Dermis microvascular lymphatic vessel endothelial cell (primary cell): ENCODE measurements at places on chromosomes 4 and X.

DNA sequence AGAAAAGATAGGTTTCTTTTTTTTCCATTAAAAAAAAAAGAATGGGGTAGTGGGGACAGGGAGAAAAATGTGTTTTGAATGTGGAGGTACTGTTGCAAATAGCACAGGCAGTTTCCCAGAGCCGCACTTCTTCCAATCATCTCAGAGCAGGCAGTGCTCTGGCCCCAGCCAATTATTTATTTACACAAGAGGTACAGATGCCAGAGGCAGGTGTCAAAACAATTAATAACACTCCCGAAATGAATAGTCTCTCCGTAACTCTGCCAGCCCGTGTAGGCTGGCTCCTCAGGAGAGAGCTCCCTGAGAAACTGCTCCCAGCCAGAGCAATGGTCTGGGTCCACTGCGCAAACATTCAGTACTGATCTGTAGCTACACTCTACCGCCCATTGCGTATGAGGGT, 130.8 kb upstream of the IL1RAPL2 start:
- no peak for DNase-seq

DNA sequence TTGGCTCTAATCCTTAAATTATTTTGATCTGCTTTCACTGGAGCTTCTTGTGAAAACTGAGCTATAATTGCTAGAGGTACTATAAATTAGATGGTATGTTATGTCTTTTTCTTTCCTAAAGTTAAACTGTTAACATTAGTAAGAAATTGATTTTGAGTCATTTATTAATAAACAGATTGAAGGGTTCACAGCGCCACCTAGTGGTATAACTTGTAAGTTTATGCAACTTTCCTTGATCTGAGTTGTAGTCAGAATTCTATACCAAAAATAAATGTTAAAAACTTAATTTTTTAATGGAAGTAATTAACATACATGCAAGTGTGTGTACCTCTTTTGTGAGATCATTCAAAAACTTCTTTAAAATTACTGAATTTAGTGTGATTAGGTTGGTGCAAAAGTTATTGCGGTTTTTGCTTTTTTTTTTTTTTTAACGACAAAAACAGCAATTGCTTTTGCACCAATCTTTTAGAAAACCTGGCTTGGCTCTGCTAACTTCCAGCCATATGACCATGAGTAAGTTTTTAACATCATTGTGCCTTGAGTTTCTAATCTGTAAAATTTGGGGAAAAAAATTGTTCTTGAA, 151.5 kb downstream of the CENPC start:
- DNase-seq = peak; percentile 18

DNA sequence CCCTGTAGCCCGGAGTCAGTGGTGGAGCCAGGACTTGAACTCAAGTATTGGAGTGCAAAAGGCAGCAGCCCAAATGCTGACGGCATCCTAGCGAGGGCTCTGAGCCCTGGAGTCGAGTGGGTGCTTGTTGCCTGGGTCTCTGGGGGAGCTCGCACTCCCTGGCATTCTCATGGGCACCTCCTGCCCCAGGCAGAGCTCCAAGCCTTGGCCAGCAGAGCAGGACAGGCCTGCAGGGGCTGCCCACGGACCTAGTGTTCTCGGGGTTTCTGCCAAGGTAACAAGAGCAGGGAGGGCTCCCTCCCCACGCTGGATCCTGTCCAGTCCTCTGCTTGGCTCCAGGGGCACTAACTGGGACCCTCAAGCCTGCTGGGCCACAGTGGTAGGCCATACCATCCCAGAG, 17.6 kb upstream of the WFS1 start:
- DNase-seq = no peak

GRCh38 chrX:149286940-149287349, 218.2 kb downstream of the IDS start:
- peak; percentile 11 for DNase-seq

DNA sequence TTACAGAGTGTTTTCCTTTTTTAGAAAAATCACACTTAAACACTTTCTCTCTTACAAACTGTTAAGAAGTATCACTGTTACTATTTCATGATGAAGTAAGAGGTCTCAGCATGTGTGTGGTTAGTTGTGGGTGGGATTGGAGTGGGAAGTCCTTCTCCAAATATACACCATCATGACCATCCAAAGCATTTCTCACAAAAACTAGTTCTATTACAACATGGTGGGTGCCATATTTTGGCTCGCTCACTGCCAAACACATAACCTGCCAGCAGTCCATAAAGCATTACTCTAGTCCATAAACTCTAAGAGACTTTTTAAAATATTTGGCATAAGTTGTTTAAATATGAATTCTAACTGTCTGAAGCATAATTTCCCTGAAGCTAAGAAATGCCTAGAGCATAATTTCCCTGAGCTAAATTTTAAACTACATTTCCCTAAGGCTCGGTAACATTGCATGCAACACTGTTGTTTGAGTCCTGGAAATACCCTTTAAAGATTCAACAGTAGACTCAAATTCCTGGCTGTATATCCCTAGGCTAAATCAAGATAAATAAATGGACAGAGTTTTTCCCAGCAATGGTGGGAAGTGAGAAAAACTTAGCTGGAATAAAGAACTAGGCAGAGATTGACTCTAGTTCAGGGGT, 415.0 kb upstream of the INTU start:
- DNase-seq = no peak

DNA sequence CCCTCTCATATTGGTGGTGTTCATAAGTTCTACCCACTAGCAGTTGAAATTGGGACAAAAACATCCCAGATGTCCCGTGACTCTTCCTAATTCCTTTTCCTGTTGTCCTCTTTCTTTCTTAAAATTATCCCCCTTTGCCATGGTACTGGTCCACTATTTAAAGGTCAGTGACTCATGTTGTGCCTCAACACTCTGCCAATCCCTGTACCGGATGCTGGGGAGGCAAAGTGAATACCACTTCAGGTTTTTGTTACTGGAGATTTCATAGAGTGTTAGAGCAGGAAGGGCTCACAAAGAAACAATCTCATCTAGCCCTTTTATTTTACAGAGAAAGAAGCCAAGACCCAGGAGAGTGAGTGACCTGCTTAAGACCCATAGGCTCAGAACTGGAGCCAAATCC, 24.6 kb downstream of the SEPTIN11 start:
- peak; percentile 36 for DNase-seq

DNA sequence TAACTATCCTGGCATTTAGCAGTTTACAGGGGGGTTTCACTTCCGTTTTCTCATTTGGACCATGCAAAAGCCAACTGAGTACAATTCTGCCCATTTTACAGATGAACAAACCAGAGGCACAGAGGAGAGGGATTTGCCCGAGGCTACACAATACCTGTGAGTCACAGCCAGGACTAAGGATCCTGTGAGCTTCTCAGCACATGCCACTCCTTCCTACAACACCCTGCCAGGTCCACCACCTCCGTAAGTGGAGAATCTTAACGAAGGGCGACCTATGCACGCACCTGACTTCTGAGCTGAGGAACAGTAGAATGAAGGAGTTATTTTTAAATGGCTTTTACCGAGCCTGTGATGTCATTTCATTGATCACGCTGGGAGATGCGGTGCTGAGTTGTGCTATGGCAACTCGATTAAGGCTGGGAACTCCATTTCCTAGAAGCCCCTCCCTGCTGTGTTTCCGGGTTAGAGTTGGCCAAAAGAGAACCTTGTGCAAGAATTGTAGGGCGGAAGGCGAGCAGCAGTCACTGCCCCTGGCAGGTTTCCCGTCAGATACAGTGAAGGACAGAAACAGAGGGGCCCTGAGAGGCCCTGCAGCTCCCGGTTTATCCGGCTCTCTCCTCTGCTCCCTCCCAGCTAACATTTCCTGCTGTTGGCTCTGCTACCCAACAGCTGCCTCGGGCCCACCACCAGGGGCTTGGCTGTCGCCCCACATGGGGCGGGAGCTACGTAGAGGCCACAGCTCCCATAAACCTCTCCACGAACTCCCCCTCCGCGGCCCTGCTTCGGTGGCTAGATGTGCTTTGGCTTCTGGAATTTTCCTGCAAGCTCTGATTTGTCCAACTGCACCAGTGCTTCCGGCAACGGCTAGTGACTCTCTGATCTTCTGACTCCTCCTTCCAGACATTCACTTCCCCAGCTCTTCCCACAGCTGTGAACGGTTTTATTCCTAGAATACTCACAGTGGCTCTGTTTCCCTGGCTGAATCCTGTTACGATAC, 75.1 kb upstream of the USP9X start:
- peak; percentile 91 for DNase-seq

GRCh38 chr4:25029479-25030276, 1.1 kb downstream of the LGI2 start:
- no peak for DNase-seq

DNA sequence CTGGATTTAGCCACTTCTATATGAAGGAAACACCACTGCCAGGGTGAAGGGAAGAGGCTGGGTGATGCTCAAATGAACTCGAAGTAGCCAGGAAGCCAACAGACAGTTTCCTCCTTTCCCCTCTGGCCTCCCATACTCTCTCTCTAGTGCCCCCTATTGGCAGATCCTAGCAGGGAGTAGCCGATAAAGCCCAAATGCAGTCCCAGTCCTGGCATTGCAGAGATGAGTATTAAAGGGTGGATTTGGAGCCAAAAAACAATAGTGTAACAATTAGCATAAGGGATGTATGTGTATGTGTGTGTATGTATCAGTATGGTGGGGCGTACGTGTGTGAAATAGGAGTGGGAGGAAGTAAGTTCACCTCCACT, 213.8 kb upstream of the LDB2 start:
- peak; percentile 22 for DNase-seq

DNA sequence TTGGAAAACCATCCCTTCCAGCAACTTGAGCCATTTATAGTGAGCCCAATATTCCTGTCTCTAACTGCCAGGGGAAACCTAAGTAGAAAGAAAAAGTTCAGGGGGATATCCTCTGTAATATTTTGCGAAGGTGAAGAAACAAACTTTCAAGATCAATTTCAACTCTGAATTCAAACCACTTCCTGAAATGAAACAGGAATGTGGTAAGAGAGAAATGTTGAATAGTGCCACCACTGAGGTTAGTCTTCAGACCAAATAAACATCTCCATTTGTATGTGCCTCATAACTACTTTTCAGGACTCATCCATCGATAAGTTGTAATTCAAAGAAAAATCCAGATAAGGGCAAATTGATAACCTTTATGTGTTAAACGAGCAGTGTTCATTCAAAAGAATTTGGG, 128.7 kb downstream of the GABRB1 start:
- DNase-seq = no peak

- DNase-seq = no peak
These were observed 9.1 kb downstream of the IL13RA1 start for GRCh38 chrX:118736394-118737010.

- DNase-seq = no peak
These were observed 670.5 kb downstream of the GABRG1 start for GRCh38 chr4:45453258-45453853.

- DNase-seq = no peak
These were observed 8.7 kb downstream of the FRG2 start for GRCh38 chr4:190018201-190018920.

DNA sequence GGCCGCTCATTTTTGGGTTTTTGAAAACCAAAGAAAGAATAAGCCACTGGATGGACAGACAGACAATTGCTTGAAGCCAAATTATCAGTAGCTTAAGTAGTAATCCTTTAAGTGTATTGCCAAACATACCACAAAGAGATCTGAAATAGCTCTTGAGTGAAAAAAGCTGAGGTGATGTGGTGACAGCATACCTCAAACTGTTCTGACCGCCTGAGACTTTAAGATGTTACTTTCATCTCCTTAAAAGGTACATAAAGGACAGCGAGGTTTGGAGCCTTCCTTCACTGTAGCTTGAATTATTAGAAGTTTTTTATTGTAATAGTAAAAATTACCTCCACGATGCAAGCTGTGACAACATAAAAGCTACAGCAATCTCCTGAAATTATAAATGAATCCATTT, 271.5 kb upstream of the FAM241A start:
- DNase-seq = no peak

DNA sequence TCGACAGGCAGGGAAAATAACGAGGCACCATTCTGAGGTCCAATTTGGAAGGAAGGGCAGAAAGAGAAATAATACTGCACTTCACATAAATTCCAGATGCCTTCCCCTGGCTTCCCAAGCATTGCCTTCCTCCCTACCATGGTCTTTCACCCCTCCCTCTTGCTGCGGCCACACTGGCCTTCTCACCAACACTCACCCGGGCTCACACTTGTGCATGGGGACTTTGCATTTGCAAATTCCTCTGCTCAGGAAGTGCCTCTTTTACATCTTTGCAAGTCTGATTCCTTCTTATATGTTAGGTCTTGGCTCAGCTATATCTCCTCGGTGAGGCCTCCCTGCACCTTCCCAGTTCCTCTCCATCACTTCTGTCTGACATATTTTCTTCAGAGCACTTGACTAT, 199.4 kb downstream of the CHIC2 start:
- no peak for DNase-seq

- DNase-seq = peak; percentile 87
These were observed 38.9 kb downstream of the RGS12 start for GRCh38 chr4:3331511-3332394.

GRCh38 chr4:54872261-54872660, 214.5 kb downstream of the KIT start:
- no peak for DNase-seq

GRCh38 chrX:40094900-40095582, 2.7 kb downstream of the BCOR start:
- no peak for DNase-seq

GRCh38 chr4:140955641-140956040, 177.6 kb downstream of the RNF150 start:
- DNase-seq = no peak

DNA sequence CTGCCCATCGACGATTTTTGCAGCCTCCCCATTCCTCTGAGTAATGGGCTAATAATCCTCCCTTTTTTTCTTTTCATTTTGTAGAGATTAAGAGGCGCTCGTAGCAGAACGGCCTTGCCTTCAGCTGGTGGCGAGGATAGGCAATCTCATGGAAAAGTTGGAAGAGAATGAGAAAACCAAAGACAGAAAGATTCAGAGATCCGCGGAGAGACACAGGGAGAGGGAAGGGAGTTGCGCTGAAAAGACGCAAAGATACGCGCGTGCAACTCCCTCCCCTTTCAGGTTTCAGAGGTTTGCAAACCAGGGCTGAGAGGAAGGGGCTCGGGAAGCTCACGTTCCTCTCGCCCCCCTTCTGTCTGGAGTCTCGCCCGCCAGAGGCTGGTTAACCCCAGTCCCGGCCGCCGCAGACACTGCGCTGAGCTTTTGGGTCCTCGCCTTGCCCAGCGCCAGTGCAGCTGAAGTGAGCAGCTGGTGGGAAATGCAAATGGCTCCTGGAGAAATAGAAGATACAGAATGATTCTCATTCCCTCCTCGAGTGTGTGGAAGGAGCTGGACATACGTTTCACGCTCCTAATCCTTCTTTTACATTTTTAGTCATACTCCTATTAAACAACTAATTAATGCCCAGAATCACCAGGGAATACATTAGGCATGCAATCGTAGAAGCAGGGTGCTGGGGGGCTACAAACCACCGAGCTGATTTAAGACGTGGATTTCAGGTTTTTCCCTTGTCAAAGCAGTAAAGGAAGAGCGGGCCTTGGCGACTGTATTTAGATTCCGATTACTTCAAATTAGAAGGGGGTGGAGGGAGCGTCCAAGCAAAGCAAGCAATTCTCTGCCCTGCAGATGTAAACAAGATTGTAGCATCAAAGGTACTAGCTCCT, 16.6 kb upstream of the PITX2 start:
- DNase-seq = no peak

- no peak for DNase-seq
These were observed 519.2 kb downstream of the PCDH10 start for GRCh38 chr4:133668061-133668851.
